A172 (cell line): ENCODE measurements at places on chromosomes 13 and 19. TPM values are rescaled to one million over a fixed set of nuclear protein-coding genes. Genes with fewer than 3 reads are reported as not detected.

DNA sequence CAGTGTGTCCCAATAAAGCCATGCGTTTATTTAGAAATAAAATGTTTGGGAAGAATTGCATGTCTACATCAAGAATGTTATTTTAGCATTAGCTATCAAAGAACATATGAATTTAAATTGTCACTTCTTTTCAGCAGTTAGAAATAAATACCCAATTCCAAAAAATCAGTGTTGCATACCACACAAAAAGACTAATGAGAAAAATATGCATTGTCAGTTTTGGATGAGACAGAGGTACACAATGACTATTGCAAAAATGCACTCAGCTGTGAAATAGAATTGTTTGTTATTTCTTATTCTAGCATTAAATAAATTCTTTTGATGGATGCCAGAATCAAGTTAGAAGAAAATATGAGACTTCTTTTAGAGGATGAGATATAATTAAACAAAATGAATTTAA is 833.9 kb downstream of the SLITRK1 start:
- no peak for DNase-seq

DNA sequence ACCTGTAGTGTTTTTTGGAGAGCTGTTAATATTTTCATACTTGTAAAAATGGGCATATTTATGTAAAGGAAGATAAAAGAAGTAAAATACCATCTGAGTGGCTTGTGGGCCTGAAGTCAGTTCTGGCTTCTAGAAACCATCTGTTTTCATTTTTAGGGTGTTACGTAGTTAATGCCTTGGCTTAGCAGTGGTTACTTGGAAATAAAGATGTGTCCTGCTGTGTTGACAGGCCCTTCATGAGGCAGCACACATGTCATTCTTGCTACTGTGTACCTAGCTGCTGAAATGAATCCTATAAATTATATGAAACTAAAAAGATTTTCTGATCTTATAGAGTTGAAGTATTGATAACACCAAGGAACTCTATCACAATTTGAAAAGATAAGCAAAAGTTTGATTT is 16.0 kb downstream of the ILF3 start:
- DNase-seq, result no peak

- no peak for DNase-seq
These were observed 95.2 kb downstream of the ELF1 start for GRCh38 chr13:40923867-40924266.

DNA sequence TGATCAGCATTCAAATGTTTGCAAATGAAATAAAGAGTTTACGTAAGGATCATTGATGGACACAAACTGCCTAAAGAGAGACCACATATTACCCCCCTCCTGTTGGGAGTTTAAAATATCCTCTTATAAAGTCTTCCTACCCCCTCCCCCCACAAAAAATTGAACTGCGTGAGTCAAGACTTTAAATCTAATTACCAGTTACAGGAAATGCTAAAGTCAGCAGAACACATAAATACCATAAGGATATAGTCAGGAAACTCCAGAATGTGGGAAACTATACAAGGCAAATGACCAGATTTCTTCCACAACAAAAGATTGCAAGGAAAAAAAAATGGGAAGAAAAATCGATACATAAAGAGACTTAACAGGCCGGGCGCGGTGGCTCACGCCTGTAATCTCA is 44.4 kb upstream of the FARP1 start:
- no peak for DNase-seq

B3GNT3 gene
- total RNA-seq, result not detected in 2 replicates

ZNF134 gene
- 36.0 and 48.8 TPM in 2 replicates for total RNA-seq

KLHL1 gene
- total RNA-seq, result not detected in 2 replicates

DNA sequence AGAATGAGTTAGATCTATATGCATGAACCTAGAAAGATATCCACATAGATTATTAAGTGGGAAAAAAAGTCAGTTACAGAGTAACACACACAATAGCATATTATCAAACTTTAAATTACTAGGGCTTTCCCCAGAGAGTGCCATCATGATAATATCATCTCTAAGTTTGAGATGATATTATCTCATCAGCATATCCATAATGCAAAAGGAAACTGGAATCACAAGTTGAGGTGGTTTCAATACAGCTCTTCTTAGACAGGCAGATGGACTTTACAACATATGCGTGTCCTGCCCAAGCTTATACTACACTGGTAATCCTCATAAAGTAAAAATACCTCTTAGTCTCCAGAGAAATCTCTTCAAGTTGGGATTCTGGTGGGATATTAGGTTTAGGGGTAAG is 236.2 kb upstream of the SERP2 start:
- DNase-seq, result no peak

GRCh38 chr13:95957331-95957730 is 95.9 kb downstream of the UGGT2 start:
- DNase-seq, result no peak

DNA sequence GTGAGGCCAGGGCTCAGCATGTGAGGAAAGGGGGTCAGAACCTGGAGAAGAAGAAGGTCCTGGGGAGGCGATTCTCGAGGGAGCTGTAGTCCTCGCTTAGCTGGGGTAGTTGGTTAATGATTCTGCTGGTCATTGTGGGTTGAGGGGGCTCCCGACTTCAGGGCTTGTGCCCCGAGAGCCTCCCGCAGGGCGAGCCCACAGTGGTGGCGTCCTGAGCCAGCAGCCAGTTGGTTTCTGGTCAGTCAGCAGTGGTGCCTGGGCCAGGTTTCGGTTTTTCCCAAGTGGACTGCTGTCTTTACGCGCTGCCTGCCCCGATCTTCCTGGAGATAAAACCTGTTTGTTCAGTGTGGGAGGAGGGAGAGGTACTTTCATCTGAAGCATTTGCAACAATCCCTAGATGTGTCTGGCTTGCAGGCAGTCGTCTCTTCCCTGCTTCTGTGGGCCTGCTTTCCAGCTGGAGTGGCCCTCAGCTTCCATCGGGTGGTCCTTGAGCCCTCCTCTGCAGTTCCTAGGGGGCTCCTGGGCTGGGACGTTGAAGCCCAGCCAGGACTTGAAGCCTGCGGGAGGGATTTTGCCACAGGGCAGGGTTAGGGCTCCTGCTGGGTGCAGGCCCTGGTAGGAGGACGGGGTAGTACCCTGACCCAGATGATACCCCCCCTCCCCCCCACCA is 3.2 kb downstream of the PTBP1 start:
- DNase-seq, result no peak

- peak; percentile 80 for DNase-seq
These were observed 30.2 kb downstream of the CYP2F1 start for GRCh38 chr19:41144403-41144802.

DNA sequence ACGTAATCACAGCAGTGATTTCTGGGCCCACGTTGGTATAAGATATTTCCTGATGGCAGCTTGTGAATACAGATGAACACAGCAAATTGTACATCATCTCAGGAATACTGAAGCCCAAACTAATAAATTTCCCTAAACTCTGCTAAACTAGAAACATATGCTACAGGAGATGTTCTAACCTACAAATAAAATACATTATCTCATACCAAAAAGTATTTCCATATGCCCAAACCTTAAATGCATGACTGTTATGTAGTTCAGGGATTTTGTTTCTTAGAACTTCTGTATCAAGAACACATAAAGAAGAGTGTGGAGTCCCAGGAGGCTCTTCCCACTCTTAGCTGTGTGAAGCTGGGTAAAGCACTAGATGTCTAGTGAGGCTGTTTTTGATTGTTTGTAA is 138.4 kb downstream of the RFC3 start:
- DNase-seq, result no peak

DNA sequence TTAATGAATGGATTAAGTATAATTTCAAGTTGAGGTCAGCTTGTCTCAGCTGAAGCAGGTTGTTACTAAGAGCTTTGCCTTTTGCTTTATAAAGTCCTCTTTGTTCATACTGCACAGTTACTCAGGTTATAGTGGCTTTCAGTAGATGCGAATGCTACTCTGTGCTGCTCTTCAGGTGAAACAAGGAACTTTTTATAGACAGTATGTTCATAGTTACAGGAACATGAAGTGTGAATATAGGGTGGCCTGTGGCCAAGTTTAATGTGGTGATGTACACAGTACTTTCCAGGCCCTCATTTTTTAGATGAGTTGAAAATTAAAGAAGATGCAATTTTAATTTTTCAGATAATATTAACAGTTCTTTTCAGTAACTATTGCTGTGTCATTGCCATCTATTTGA is 20.8 kb downstream of the SUGT1 start:
- no peak for DNase-seq

- no peak for DNase-seq
These were observed 18.0 kb downstream of the CATSPERD start for GRCh38 chr19:5738423-5738822.

DCLK1 gene
- 12.6 and 13.6 TPM in 2 replicates for total RNA-seq

UBA52 gene
- total RNA-seq, result 779 and 974 TPM in 2 replicates

DNA sequence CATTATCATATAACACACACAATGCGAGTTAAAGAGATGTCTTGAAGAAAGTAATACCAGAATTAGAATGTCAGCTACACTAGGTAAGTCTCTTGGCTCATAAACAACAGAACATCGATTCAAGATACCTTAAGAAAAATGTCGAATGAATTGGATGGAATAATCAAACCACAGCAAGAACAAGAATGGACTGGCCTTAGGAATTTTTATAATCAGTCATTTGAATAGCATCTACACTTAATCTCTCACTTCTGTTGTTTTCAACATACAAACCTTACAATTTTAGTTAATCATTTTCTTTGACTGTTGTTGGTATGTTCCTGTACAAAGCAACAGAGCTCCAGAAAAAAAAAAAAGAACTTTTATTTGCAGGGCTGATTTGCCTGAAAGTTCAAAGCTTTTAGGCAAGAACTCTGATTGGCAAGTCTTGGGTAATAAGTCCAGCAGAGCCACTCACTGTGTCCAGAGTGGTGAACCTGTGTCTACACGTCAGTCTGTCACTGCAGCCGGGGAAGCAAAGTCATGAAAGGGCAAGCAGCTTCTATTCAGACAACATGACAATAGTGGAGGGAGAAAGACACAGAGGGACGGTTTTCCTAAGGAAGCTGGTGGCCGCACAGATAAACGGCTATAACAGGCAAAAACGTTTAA is 1026.1 kb upstream of the MIR17HG start:
- no peak for DNase-seq

DNA sequence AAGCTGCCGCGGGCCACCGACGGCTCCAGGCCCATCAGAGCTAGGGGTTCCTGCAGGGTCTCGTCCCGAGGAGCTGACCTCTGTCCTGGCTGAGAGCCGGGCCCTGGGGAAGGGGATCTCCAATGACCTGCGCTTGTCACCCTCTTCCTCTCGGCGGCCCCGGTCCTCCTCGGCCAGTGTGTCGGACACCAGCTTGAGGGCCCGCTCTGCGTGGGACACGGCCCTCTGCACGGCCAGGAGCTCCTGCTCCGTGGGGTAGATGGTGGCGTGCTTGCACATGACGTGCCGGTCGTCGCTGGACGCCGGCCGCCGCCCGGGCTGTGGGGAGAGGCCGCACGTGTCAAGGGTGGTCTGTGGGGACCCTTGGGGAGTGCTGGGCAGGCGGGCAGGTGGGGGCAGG is 32.7 kb upstream of the MATK start:
- no peak for DNase-seq

MATK gene
- 0.05 and 0.78 TPM in 2 replicates for total RNA-seq

DNA sequence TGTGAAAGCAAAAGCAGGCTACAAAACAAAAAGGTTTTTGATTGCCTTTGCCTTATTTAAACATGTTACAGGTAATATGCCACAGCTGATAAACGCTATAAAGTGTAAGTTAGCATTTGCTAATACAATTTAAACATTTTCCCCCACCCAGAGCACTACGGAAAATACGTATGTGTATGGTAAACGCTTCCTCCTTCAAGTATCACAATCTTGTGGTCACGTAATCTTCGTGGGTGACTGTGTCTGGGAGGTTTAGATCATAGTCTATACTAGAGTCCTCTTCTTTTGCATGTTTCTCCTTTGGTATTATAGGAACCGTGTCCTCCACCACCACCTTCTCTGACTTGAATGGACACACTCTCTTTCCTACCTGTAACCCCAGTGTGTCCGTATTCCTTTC is 38.1 kb upstream of the POSTN start:
- DNase-seq, result no peak

DNA sequence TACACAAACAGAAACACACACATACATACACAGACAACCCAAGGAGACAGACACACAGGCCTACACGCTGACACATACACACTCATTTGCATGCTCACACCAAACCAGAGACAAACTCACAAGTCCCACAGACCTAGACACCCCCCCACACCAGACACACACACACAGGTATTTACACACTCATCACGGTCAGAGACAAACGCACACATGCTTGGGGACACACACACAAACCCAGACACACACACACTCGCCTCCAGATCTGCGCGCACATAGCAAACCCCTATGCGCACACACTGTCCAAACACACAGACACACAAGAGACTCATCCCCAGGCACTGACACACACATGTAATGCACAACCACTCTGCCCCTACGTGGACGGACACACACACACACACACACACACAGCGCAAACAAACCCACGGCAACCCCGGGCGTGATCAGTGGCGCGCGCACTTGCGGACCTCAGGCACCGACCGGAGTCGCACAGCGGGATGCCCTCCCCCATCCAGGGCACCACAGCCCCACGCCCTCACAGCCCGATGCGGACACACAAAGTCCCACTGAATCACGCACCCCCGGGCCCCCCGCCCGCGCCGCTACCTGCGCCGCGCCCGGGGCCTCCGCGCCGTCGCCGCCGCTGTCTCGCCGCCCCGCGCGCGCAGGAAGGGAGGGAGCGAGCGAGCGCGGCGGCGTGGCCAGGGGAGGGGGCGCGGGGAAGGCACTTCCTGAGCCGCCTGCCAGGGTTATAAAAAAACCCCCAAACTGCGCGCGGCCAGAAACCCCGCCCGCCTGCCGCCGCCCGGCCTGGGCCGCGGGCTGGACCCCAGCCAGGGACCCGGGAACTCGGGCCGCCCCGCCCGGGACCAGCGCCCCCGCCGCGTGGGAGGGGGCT is at the start of gene ADAMTS10:
ADAMTS10 (minus strand) TSS at position 675 of the 895 bp plus-strand sequence. CDS start 5,005 bp downstream, outside the sequence.
- no peak for DNase-seq

DNA sequence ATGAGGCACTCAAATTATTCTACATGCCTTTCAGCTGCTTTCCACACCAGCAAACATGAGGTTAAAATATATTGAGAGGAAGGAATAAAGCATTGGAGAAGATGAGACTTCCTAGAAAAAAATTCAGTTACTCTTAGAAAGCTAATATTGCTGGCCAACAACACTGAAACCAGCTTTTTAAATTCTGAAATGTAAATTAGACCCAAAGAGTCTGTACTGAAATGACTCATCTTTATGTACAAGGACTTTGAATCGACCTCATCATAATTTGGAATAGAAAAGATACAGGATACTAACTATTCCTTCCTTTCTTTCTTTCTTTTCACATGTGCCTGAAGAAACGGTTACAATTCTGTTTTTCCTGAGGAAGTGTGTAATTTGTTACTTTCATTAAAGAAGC is 6.5 kb upstream of the HSPH1 start:
- no peak for DNase-seq

- DNase-seq, result no peak
These were observed 24.6 kb upstream of the SEMA6B start for GRCh38 chr19:4583961-4584669.

GRCh38 chr13:103283451-103283820 is 217.2 kb upstream of the SLC10A2 start:
- no peak for DNase-seq
